ENCODE measurements at places on chromosomes 5 and 9. TPM values are rescaled to one million over a fixed set of nuclear protein-coding genes. Genes with fewer than 3 reads are reported as not detected.

Gene PCDHGA4
- total RNA-seq: 2.6 TPM

Gene THBS4
- 3.3 TPM for total RNA-seq

Gene LRRC19
- not detected for total RNA-seq

Gene ATOSB
- total RNA-seq: 30.9 TPM

Gene ECSCR
- total RNA-seq: 48.9 TPM

Gene CD14
- 76.8 TPM for total RNA-seq

Gene ACTBL2
- total RNA-seq: 0.16 TPM

Gene PCDHB3
- 3.9 TPM for total RNA-seq

Gene C5orf46
- total RNA-seq: not detected

Data from left lung (tissue), 14 donors.